Mesothelial cell of epicardium (in vitro differentiated cells): ENCODE measurements at places on chromosomes 4 and X.

GRCh38 chrX:150857453-150857852 lies 41.0 kb downstream of the CD99L2 start:
- H3K27ac ChIP-seq, result no peak overlapping the region
- no peaks in the 10 kb centered on the region for H3K4me1 ChIP-seq
- no peak overlapping the region for H3K4me3 ChIP-seq
- peaks cover 26% of the 10 kb centered on the region for H3K36me3 ChIP-seq
- H3K27me3 ChIP-seq, result no peaks in the 10 kb centered on the region

DNA sequence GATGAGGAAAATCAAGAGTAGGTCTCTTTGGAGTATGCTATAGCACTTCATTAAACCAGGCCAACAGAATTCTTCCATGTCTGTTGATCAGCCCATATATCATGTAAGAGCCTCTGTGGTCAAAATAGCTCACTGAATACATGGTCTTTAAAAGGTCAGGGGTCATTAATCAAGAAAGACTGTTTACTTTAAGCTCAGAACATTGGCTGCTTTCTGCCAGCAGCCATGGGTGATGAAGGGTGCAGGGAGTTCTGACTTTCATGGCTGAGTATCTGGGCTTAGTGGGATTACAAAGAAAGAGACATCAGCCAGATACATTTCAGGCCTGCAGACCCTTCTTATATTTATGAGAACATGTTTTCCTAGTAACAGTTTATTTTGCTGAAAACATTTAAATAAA lies 7.1 kb upstream of the C4orf54 start:
- no peak overlapping the region for H3K27ac ChIP-seq
- H3K27me3 ChIP-seq, result no peaks in the 10 kb centered on the region
- no peak for DNase-seq
- no peaks in the 10 kb centered on the region for H3K4me1 ChIP-seq
- no peaks in the 10 kb centered on the region for H3K36me3 ChIP-seq

GRCh38 chrX:112851806-112852205 lies 11.2 kb upstream of the AMOT start:
- H3K4me3 ChIP-seq, result peak overlapping the region; percentile 11
- peak; percentile 51 for DNase-seq
- no peaks in the 10 kb centered on the region for H3K36me3 ChIP-seq
- H3K4me1 ChIP-seq, result peaks cover 66% of the 10 kb centered on the region
- H3K27me3 ChIP-seq, result no peaks in the 10 kb centered on the region

DNA sequence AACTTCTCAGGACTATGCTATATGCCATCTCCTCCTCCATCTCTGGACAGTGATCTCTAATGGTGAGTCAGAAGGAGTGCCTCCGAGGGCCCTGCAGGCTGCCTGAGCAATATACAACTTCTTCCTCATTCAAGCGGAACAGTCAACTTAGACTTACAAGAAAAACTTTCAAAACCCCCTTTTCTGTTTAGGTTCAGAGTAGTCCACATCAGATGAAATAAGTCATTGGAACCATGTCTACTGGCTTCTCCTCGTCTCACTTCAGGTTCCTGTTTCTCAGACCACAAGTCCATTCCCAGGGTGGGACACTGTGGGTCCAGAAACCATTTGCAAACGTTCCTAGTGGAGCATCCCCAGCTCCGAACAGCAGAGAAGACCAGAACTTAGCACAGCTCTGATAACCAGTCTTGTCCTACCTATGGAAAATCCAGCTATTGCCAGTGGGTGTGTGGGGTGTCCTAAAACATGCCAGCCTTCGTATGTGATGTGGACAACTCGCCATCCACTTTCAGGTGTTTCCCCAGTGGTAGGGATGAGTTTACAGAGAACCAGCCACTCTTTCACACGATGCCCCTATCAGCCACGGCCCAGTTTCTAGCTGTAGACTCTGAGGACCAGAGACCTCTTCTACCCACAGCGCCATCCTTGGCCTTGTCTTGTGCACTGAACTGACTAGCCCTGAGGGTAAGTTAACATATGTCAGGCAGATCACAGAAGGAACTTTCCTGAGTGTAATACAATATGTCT lies 32.7 kb upstream of the NKRF start:
- DNase-seq, result no peak
- H3K4me3 ChIP-seq, result no peak overlapping the region

DNA sequence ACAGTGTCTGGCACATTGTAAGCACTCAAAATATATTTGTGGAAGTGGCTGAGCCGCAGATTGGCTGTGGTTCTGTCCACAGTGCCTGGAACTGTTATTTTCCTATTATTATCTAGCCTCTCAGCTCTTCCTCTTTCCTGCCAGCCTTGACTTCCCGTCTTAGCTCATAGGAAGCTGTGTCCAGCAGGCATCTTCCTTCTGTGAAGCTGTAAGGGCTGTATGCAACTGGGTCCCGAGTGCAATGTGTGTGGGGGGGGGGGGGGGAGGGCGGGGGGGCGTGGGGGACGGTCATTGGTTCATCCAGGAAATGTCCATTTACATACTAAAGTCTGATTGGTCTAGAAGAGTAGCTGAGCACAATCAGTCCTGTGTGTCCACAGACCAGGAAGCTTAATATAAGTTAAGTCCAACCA lies 210.7 kb downstream of the PDGFRA start:
- no peak overlapping the region for H3K27ac ChIP-seq
- peaks cover 11% of the 10 kb centered on the region for H3K27me3 ChIP-seq
- no peaks in the 10 kb centered on the region for H3K4me1 ChIP-seq
- H3K36me3 ChIP-seq, result no peaks in the 10 kb centered on the region

DNA sequence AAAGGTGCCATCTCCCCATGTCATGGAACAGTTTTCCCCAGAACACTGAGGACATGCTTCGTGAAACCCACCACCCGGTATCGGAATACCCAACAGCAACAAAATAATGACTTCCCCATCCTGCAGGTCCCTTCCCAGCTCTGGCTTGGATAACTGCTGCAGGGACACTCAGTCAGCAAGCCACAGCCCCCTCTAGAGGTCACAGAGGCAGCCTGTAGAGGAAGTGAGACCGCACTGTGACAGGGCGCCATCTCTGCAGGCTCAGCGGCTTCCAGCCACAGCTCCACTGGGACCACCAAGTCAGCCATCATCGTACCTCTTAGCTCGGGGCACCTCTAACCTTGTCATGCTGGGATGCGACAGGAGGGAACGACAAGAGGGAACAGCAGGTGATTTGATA lies 315.9 kb downstream of the LDB2 start:
- H3K4me1 ChIP-seq, result no peaks in the 10 kb centered on the region
- DNase-seq, result no peak
- H3K4me3 ChIP-seq, result no peak overlapping the region
- H3K27ac ChIP-seq, result no peak overlapping the region

DNA sequence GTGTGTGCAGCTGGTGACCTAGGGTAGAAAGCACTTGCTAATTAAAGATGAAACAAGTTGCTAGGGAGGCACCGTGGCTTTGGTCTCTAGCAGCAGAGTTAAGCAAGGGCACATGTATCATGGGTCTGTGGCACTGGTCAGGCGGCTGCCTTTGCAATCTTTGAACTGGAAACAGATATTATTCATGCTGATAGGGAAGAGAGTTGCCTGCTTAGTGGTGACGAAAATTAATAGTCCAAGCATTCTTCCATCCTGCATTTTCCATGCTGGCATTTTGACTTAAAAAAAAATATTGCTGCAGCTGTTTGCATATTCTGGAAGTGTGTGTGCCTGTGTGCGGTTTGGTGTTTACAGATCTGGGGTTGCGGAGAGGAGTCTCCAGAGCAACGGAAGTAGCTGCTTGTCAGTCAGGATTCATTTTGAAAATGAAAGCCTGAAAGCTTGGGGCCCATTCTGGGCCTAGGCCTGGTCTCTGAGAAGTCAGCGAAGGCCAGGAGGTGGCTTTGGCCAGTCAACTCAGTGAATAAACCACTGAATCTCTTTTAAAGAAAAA lies 2.3 kb upstream of the SOWAHD start:
- peaks cover 19% of the 10 kb centered on the region for H3K27me3 ChIP-seq
- no peak for DNase-seq
- peaks cover 18% of the 10 kb centered on the region for H3K4me1 ChIP-seq
- no peak overlapping the region for H3K4me3 ChIP-seq
- no peak overlapping the region for H3K27ac ChIP-seq
